Activated naive CD4-positive, alpha-beta T cell treated with Interleukin-2 at 50 U/mL for 16 hours (primary cell): ENCODE measurements at places on chromosomes 5 and 9.
A peak's percentile ranks its signal among the peaks of the same experiment; 100 is the strongest.

- DNase-seq, result no peak
Observed at GRCh38 chr5:32254881-32255539, 57.7 kb downstream of the MTMR12 start.

GRCh38 chr5:36438765-36439561 lies 137.3 kb upstream of the RANBP3L start:
- DNase-seq, result no peak

DNA sequence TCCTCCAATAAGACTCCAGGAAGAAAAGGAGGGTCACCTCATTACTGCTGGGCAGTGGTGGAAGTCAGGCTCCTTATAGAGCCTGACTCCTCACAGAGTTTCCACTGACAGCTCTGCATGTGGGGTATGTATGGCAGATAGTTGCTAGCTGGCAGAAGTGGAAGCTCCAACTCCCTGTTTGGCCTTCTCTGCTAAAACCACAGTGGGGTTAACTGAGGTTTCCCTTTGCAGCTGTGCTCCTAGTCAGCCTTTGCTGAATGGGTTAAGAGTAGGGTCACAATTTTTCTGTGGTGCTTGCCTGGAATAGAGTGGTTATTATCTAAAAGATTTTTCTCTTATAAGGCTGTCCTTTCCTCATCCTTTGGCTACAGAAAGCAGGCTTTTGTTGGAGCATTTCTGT lies 327.5 kb downstream of the FBXL17 start:
- no peak for DNase-seq

DNA sequence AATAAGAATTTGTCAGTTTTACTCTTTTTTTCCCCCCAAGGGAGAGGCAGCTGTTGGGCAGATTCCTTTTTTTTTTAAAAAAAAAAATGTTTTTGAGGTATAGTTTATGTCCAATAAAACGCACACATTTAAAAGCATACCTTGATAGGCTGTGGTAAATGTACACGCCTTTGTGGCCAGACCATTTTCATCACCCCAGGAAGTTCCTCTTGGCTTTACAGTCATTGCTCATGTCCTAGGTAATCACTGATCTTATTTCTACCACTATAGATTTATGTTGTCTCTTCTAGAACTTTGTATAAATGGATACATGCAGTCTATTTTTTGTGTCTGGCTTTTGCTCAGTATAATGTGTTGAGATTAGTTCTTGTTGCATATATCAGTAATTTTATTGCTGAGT lies 9.8 kb downstream of the SUB1 start:
- no peak for DNase-seq

- DNase-seq, result no peak
Observed at GRCh38 chr5:97134634-97135033, 7.8 kb downstream of the LIX1 start.

GRCh38 chr9:17963498-17963897 lies 384.6 kb downstream of the SH3GL2 start:
- no peak for DNase-seq

- no peak for DNase-seq
Observed at GRCh38 chr5:39399135-39400036, 25.4 kb downstream of the DAB2 start.

GRCh38 chr9:132798817-132799790 lies 79.0 kb downstream of the AK8 start:
- DNase-seq, result no peak

DNA sequence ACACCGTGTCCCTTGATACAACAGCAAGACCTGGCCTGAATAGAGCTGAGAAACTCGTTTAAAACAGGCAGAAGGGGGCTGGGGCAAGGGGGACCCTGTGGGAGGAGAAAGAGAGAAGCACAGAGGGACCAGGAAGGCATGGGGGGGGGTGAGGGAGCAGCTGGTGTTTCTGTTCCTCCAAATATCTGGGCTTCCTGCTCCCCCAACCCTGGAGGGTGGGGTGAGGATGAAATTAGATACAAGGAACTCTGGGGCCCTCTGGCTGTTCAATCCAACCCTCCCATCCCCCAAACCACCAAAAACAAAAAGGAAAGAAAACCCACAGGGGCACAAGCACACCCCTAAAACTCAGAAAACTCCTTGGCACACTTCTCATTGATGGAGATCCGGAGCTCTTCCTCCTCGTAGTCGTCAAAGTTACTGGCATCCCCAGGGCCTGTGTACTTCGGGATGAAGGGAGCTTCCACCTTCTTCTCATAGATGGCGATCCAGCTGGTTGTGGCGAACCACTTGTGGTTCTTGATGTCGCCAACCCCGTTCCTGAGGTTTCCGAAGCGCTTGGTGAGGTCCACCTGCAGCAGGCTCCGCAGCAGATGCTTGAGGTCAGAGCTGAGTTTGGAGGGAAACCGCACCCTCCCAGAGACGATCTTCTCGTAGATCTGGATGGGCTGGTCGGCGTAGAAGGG lies 1.1 kb downstream of the PRKACG start:
- DNase-seq, result no peak

DNA sequence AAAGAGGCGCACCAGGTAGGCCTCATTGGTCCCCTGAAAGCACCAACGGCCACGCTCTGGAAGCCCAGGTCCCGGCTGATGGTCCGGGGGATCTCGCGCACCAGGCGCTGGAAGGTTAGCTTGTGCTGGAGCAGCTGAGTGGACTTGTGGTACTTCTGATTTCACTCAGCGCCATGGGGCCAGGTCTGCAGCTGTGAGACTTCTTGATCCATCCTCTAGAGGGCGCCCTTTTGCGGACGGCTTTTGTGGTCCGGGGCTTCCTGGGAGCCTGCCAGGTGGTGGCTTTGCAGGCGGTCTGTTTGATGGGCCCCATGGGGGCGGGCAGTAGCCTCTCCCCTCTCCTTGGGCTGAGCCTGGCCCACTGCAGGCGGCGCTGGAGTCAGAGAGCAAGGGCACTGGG lies 10.4 kb downstream of the TAF11L12 start:
- no peak for DNase-seq

DNA sequence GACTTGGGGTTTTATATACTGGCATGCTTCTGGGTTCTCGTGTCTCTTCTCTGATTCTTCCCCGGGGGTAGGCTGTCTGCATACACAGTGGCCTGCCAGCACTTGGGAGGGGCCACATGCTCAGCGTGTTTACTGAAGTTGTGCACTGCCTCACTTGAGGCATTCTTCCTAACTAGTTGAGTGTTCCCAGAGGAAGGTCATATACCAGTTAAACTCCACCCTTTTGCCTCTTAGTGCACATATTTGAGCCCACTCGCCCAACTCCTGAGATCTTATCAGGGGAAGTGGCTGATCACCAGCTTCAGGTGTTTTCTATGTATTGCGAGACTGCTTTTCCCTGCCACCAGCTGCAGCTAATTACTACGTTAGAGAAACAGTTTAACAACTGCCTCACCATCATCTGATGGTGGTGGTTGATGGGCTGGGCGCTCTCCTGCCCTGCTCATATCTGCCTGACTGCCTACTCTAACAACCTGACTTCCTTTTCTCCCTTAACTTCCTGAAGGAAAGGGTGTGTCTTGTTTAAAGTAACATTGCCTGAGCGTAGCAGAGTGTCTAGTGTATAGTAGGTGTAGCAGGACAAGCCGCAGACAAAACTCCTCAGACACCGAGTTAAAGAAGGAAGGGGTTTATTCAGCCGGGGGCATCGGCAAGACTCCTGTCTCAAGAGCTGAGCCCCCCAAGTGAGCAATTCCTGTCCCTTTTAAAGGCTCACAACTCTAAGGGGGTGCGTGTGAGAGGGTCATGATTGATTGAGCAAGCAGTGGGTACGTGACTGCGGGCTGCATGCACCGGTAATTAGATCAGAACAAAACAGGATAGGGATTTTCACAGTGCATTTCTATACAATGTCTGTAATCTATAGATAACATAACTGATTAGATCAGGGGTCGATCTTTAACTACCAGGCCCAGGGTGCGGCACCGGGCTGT lies 60.1 kb upstream of the CLINT1 start:
- peak; percentile 3 for DNase-seq

DNA sequence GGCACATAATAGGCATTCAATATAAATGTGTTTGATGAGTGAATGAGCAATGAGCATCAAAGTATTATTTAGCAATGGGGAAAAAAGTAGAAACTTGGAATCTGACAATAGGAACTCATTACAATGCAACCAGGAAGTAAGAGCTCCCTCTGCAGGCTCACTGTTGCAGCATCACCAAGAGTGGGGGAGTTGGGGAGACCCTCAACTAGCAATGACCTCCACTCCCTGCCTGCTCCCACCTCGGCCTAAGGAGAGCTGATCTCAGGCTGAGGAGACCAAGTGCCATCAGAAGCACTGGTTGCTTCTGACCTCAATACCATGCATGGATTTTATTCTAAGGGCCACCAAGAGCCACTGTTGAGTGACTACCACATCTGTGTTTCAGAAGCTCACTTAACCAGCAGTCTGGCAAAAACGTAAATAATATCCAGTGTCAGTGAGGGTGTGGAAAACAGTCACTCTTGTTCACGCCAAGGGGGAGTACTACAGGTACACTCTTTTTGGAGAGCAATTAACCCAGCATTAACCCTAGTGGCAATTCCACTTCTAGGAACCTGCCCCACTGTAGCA lies 8.0 kb downstream of the VDAC1 start:
- no peak for DNase-seq

- DNase-seq, result no peak
Observed at GRCh38 chr5:131302506-131302905, 38.7 kb downstream of the CDC42SE2 start.

DNA sequence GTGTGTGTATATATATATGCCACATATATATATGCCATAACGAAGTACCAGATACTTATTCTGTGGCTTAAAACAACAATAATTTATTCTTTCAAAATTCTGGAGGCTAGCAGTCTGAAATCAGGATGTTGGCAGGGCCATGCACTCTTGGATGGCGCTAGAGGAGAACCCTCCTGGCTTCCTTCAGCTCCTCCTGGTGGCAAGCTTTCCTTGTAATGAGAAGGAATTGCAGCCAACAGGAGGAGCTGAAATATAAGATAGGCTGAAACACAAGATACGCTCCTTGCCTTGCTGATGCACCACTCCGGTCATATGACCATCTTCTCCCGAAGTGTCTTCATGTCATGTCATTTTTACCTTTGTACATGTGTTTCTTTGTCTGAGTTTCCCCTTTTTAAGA lies 368.1 kb upstream of the CTNND2 start:
- no peak for DNase-seq

DNA sequence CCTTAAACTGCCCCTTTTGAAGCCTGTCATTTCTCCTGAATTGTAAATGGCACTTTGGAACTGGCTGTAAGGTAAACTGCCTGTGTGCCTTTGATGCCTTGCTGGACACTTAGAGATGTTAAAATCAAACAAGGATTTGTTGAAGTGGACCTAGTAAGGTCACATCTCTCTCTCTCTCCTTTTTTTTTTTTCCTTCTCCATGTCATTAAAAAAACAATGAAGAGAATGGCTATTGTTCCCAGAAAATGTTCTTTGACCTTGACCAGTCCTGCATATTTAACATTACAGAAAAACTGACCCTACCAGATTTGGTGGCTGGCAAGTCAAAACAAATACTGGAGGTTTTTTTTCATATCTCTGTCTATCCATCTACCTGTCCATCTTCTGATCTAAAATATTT lies 2.9 kb upstream of the DAB2 start:
- DNase-seq, result no peak

- DNase-seq, result no peak
Observed at GRCh38 chr9:121738968-121739367, 87.5 kb downstream of the DAB2IP start.

GRCh38 chr5:150172556-150172955 lies 6.0 kb downstream of the CDX1 start:
- DNase-seq, result no peak
